ENCODE measurements at places on chromosomes 7 and 10. TPM values are rescaled to one million over a fixed set of nuclear protein-coding genes. Genes with fewer than 3 reads are reported as not detected.
A peak's percentile ranks its signal among the peaks of the same experiment; 100 is the strongest.

- H3K4me3 ChIP-seq, result no peak overlapping the region
- H3K4me1 ChIP-seq, result no peaks in the 10 kb centered on the region
- H3K27me3 ChIP-seq, result no peaks in the 10 kb centered on the region
These were observed 118.5 kb downstream of the ARL4A start for GRCh38 chr7:12805957-12806356.

DNA sequence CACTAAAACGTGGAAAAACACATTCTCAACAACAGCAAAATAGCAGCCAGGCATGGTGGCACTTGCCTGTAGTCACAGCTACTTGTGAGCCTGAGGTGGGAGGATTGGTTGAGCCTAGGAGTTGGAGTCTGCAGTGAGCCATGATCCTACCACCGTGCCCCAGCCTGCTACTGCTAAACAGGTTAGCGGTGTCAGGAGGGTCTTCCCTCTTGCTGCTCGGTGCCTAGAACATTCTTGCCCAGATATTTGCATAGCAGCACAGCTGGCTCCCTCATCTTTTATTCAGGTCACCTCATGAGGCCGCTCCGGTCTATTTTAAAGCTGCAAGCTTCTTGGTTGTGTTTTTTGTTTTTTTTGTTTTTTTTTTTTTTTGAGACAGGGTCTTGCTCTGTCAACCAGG, 2.9 kb upstream of the RABGEF1 start:
- peaks cover 20% of the 10 kb centered on the region for H3K4me1 ChIP-seq
- DNase-seq, result no peak
- no peak overlapping the region for H3K4me3 ChIP-seq
- no peaks in the 10 kb centered on the region for H3K27me3 ChIP-seq

DNA sequence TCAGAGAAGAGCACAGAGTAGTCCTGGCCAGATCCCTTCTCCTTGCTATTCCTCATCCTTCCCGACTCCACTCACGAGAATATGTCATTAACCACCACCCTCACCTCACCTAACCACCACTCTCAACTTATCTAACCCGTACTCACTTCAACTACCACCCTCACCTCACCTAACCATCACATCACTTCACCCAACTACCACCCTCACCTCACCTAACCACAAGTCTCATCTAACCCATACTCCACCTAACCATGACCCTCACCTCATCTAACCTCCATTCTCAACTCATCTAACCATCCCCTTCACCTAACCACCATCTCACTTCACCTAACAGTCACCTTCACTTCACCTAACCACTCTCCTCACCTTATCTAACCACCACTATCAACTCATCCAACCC, 85.0 kb downstream of the VIPR2 start:
- no peak overlapping the region for H3K4me3 ChIP-seq
- no peaks in the 10 kb centered on the region for H3K36me3 ChIP-seq
- no peaks in the 10 kb centered on the region for H3K27me3 ChIP-seq
- DNase-seq, result no peak

CTBP2 gene
- 42.5 TPM for total RNA-seq

NKX2-3 gene
- total RNA-seq, result 32.4 TPM

- H3K4me1 ChIP-seq, result no peaks in the 10 kb centered on the region
- no peaks in the 10 kb centered on the region for H3K27me3 ChIP-seq
- no peaks in the 10 kb centered on the region for H3K36me3 ChIP-seq
- DNase-seq, result peak; percentile 32
- no peak overlapping the region for H3K4me3 ChIP-seq
These were observed 40.7 kb downstream of the JAKMIP3 start for GRCh38 chr10:132106431-132106830.

DNA sequence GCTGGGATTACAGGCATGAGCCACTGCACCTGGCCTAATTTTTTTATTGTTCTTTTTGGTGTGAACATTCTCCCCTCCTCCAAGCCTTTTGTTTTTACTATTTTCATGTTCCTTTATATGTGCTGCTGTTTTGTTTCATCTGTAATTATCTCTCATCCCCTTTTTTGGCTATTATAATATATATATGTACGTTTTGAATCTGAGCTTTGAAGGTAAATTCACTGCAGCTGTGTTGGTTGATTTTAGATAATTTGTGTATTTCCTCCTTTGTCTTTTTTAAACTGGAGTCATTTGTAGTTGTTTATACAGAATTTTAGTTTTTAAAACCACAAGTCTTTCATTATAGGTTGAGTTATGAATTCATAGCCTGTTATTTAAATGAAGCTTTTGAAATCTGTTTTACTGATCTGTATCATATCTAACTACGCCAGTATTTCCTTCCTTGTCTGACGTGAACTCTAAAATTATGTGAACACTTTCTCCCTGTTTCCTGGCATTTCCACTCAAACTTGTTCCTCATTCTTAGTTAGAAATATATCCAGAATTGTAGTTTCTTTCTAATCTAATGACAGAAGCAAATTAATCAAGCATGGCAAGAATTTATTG, 54.9 kb downstream of the PTEN start:
- no peak overlapping the region for H3K4me3 ChIP-seq

DNA sequence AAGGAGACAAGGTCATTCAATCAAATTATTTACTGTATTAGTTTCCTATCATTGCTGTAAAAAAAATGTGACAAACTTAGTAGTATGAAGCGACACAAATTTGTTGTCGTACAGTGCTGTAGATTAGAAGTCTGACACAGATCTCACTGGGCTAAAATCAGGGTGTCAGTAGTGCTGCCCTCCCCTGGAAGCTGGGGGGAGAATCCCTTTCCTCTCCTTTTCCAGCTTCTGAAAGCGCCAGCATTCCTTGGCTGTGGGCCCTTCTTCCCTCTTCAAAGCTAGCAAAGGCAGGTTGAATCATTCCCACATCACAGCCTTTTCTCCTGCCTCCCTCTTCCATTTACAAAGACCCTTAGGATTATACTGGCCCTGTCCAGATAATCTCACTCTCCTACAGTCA, 28.0 kb downstream of the VPS41 start:
- no peaks in the 10 kb centered on the region for H3K27me3 ChIP-seq
- no peaks in the 10 kb centered on the region for H3K4me1 ChIP-seq
- H3K36me3 ChIP-seq, result no peaks in the 10 kb centered on the region
- no peak for DNase-seq
- no peak overlapping the region for H3K27ac ChIP-seq

- H3K27ac ChIP-seq, result no peak overlapping the region
- no peaks in the 10 kb centered on the region for H3K4me1 ChIP-seq
- peaks cover 47% of the 10 kb centered on the region for H3K27me3 ChIP-seq
- no peak for DNase-seq
These were observed 254.2 kb upstream of the C7orf33 start for GRCh38 chr7:148336411-148336810.

- no peaks in the 10 kb centered on the region for H3K36me3 ChIP-seq
- H3K27me3 ChIP-seq, result no peaks in the 10 kb centered on the region
- H3K4me3 ChIP-seq, result no peak overlapping the region
- peaks cover 12% of the 10 kb centered on the region for H3K4me1 ChIP-seq
- no peak for DNase-seq
These were observed 43.1 kb upstream of the FOXK1 start for GRCh38 chr7:4638781-4639575.

MAGI2 gene
- 19.1 TPM for total RNA-seq

CHAT gene
- total RNA-seq, result not detected

- no peaks in the 10 kb centered on the region for H3K4me1 ChIP-seq
- no peak for DNase-seq
- H3K27ac ChIP-seq, result no peak overlapping the region
- H3K36me3 ChIP-seq, result peaks cover 12% of the 10 kb centered on the region
These were observed 6.6 kb downstream of the PWWP2B start for GRCh38 chr10:132403511-132404168.

ICA1 gene
- 8.7 TPM for total RNA-seq

DNA sequence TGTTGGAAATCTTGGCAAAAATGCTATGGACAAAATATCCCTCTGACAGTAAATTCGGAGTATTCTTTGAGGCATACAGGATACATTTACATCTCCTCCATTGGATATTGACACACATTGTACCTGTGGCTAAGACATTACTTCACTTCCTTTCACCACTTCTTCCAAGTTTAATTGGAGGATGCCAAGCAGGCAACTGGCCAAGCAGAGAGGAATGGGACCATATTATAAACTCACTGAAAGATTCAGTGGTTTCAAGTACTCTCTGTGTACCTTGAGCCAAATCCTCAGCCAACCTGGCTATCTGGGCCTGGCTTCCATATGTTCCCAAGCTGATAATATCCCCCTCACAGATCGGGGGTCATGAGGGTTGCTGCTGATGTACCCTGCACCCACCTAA, 14.7 kb upstream of the JCAD start:
- H3K4me3 ChIP-seq, result no peak overlapping the region
- no peaks in the 10 kb centered on the region for H3K27me3 ChIP-seq
- H3K36me3 ChIP-seq, result no peaks in the 10 kb centered on the region
- no peak overlapping the region for H3K27ac ChIP-seq
- no peak for DNase-seq

GRCh38 chr10:33506838-33507661, 172.6 kb upstream of the NRP1 start:
- DNase-seq, result no peak
- H3K27ac ChIP-seq, result no peak overlapping the region
- H3K36me3 ChIP-seq, result no peaks in the 10 kb centered on the region
- no peaks in the 10 kb centered on the region for H3K27me3 ChIP-seq

DNA sequence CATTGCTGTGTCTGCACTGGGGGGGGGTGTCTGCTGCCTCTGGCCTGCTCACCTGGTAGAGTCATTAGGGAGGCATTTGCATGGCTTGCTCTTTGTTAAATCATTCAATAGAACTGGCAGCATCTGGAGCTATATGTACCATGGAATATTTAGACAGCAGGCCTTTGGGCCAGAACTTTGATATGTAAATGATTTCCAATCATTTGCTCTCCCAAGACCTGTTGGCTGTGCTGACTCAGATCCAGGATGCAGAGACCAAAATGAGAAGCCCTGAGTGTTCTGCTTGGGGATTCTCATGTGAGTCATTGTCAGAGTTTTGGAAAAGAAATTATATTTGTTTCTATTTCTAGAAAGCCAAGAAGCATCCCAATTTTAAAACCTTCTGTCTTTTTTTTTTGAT, 257.6 kb upstream of the IGFBP3 start:
- H3K4me3 ChIP-seq, result no peak overlapping the region
- H3K36me3 ChIP-seq, result no peaks in the 10 kb centered on the region
- no peak overlapping the region for H3K27ac ChIP-seq
- peaks cover 10% of the 10 kb centered on the region for H3K4me1 ChIP-seq

Measured in sigmoid colon (tissue), 7 donors.